ENCODE measurements at places on chromosomes 6 and 20.

GRCh38 chr20:57403216-57403615 lies 12.0 kb downstream of the RBM38 start:
- no peak for DNase-seq

- peak; percentile 38 for DNase-seq
Measured at GRCh38 chr20:48722002-48722731, 105.6 kb downstream of the PREX1 start.

GRCh38 chr20:46388937-46389336 lies 17.5 kb downstream of the ELMO2 start:
- DNase-seq = no peak

DNA sequence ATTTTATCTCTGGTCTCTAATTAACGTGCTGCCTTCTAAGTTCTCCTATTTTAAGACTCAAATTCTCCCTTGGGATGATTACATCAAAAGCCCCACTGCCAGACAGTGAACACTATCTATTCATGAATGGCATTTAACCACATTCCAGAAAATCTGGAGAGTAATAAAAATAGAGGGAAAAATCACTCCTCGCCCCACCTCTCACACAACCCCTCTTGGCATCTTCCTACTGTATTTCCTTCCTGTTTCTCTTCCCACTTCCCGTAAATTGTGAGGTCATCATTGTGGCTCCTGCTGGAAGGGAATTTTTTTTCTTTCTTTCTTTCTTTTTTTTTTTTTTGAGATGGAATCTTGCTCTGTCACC lies 31.5 kb downstream of the RAB44 start:
- DNase-seq = no peak

GRCh38 chr6:1623769-1624057 lies 14.0 kb downstream of the FOXC1 start:
- DNase-seq = no peak

GRCh38 chr6:129419324-129419723 lies 290.7 kb downstream of the ARHGAP18 start:
- no peak for DNase-seq

DNA sequence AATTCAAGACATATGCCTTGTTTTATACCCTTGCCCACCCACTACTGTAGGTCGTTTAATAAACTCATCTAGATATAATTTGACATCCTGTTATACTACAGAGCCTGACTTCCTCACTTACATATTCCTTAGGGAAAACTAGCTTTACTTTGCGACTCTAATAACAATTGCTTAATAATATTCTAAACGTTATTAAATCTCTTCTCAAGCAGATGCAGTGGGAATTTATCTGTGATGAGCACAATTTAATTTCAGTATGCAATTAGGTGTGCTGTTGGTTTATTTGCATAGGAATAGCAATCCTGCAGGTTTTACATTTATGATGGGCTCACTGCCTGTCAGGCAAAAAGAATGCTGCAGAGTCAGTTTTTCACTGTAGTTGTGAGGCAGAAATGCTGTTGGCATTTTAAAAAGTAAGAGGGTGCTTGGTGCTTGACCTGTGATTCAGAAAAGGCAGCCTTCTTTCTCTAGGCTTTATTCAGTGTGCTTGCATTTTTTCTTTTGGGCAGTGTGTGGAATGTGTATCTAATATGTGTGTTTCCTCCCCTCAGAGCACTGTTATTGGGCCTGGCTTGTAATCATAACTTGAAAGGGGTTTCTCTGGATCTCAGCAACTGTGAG lies 152.3 kb upstream of the SCGN start:
- DNase-seq = no peak

GRCh38 chr20:10177326-10177725 lies 41.3 kb upstream of the SNAP25 start:
- no peak for DNase-seq

DNA sequence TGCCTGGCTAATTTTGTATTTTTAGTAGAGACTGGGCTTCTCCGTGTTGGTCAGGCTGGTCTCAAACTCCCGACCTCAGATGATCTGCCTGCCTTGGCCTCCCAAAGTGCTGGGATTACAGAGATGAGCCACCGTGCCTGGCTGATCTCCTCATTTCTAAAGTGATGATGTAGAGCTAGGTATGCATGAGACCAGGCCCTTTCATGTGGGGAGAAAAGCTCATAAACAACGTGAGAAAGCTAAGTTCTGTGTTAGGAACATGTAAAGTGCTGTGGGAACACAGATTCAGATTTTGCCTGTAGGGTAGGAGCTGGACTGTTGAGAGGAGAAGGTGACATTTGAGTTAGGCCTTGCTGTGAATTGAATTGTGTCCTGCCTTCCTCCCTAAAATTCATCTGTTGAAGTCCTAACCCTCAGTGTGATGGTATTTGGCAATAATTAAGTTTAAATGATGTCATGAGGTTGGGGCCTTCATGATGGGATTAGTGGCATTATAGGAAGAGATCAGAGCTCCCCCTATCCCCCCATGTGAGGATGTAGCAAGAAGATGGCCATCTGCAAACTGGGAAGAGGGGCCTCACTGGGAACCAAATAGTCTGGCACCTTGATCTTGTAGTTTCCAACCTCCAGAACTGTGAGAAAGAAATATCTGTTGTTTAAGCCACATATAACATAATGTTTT lies 49.2 kb downstream of the SCAND1 start:
- DNase-seq = no peak

DNA sequence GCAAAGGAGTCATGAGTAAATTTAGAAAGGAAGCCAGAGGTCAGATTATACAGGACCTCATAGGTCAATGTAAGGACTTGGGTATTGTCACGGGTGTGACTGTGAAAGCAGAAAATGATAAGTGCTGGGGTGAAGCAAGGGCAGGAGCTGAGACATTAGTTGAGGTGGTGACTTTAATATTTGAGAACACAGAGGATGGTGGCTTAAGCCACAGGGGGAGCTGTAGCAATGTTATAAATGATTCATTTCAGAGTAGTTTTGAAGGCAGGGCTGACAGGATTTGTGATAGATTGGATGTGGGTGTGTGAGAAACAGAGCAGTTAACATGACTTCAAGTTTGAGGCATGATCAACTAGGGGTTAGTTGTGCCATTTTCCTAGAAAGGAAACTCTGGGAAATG lies 659.9 kb downstream of the EPM2A start:
- no peak for DNase-seq

GRCh38 chr20:43824309-43825050 lies 90.2 kb upstream of the TOX2 start:
- DNase-seq = no peak

DNA sequence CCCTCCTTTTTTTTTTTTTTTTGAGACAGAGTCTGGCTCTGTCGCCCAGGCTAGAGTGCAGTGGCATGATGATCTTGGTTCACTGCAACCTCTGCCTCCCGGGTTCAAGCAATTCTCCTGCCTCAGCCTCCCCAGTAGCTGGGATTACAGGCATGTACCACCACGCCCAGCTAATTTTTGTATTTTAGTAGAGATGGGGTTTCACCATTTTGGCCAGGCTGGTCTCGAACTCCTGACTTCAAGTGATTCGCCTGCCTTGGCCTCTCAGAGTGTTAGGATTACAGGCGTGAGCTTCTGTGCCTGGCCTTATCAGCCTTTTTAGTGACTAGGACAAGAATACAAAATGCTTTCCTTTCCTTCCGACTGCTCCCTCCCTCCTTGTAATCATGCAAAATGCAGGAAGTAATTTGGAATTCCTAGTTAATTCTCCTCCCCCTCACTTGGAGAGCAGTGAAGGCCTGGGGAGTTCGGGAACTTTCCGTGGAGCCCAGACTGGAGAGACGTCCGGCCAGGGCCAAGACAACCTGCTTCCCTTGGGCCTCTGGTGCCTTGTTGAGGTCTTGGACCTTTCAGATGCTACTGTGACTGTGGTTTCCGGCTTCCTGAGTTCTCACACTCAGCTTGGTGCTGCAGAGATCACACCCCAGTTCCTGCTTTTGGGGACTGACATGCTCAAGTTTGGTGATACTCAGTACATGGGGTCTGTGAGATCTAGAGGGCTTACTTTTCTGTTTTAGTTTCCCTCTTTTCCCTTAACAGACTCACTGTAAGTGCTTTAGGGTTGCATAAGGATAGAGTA lies 3.9 kb upstream of the PHF20 start:
- peak; percentile 77 for DNase-seq

DNA sequence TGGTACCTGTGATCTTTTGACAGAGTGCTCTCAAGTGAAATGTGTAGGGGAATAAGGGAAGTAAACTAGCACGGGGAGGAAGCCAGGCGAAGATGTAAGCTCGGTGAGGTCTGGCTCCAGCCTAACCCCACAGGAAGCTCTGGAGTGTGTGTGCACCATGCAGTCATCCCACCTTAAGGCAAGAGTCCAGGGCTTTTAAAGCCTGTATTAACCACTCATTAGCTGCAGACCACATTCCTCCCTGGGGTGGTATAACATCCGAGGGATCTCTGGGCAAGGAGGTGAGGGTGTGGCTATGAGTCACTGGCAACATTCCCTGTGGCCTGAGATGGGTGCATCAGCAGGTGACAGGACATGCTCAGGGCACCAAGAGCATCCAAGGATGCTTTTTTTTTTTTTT lies 12.5 kb upstream of the RANBP9 start:
- DNase-seq = no peak

- DNase-seq = peak; percentile 82
Measured at GRCh38 chr6:135568379-135568778, 70.8 kb upstream of the AHI1 start.

DNA sequence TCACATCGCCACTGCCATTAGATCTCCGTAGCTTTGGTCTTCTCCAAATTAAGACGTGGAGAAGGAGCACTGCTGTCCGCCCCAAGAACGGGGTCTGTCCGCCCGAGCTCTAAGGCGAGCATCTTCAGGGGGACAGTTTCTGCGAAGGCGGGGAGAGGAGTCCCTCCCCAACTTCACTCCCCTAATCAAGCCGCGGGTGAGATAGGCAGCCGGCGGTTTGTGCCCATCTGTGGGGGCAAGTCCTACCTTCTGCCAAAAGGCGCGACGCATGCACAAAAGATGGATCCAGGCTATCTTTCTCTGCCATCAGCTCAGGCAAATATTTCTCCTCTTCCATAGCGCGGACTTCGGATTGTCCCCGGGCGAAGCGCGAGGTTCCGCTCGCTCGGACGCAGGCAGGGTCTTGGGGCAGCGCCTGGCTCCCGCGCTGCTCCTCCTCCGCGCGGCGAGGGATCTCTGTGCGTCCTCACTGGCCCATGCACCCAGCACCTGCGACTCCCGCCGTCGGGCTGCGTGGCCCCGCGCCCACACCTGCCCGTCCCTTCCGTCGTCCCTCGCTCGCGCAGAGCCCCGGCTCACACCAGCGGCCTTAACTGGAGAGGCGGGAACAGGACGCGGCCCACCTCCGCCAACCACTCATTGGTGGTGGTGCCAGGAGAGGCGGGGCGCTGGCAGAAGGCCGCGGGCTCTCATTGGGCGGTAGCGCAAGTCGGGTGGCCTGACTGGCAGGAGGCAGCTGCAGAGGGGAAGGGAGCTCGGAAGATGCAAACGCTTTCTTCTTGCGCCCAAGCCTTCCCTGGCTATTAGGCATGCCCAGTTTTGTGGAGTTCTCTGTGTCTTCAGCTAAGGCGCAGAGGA lies at the start of gene KHDRBS2:
TSS of gene KHDRBS2 (minus strand) at position 614 of the 858 bp plus-strand sequence.
- peak; percentile 95 for DNase-seq

DNA sequence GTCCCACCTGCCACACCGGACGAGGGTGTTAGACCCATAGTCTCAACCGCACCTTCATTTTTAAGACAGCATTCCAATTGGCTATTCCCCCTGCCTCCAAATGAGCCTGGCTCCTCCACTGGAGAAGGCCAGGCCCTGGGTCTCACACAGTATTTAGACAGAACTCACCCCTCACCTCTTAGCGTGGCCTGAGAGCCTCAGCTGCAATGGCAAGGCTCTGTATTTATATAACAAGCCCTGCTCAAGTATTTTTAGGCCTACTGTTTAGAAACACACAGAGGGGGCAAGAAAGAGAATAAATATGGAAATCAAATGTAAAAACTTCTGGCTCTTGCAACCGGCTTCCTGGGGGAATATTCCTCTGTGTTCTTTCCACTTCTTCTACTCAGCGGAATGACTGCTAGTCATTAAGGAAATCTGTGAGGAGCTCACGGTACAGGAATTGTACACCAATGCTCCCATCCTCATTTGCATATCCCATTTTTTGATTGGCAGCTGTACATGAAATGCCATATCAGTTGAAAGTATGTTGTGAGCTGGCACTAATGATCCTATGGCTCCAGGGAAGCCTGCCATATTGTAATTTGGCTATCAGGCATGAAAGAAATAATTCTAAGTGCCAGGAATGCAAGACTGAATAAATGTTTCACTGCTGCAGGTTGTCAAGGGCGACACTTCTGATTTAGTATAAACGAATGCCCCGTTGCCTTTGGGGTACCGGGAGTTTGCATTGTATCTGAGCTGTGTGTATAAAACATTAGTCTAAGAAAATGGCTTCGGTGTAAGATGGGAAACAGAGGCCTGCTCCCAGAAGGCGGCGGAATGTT lies 207.5 kb downstream of the ZNF217 start:
- DNase-seq = no peak

- no peak for DNase-seq
Measured at GRCh38 chr6:113994934-113995342, 24.0 kb upstream of the HDAC2 start.

DNA sequence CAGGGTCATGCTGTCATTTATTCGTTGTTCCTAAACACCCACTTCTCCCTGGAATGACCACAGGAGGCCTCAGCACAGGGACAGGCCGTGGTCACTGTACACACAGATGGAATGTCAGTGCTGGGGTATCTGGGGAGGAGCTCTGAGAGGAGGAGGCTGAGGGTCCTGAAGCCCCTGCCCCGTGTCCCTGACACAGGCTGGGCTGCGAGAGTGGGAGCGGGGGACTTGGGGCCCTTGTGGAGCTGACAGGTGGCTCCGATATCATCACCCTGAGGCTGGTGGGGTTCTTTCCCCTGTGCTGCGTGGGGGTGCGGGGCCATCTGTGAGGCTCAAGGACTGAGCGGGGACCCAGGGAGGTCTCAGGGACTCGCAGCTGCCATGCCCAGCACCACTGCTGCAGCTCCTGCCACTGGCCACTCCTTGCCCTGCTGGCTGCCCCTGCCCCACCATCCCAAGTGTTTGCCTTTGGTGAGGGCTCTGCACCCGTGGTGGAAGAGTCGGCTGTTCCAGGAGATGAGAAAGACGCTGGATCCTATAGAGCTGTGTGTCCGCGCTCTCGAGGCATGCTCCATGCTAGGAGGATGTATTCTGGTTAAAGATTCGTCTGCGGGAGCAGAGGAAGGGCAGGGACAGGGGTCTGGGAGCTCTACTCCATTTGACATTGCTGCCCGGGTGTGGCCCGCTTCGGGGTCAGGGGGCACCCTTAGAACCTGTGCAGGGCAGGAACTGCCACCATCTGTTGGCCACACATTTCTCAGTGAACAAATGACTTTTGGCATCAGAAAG lies 18.9 kb downstream of the NPEPL1 start:
- peak; percentile 3 for DNase-seq

GRCh38 chr6:145529582-145529981 lies 205.7 kb downstream of the EPM2A start:
- DNase-seq = no peak
